EH (cell line): ENCODE measurements at places on chromosomes 1 and 21.
A peak's percentile ranks its signal among the peaks of the same experiment; 100 is the strongest.

GRCh38 chr1:78080767-78081166 is 35.0 kb downstream of the GIPC2 start:
- DNase-seq: no peak

DNA sequence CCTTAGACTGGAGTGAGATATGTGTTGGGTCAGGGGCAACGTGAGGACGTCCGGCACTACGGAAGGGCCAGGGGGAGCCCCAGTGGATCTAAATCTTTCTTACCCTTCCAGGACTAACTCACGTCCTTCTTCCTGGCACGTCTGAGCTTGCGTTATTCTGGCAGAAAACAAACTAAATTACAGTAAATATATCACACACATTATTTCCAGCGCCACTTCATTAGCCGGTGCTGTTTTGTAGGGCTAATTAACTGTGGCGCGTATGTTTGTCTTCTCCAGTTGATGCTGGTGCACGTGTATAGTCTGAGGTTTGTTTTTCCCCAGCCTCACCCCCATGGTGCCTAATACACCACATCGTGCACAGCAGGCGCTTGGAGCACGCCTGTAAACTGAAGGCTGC is 59.2 kb downstream of the TLR5 start:
- DNase-seq: no peak

GRCh38 chr1:11174261-11174942 is 14.8 kb upstream of the ANGPTL7 start:
- peak; percentile 80 for DNase-seq

- no peak for DNase-seq
Measured at GRCh38 chr1:23514111-23514679, 16.8 kb downstream of the E2F2 start.

GRCh38 chr1:198628067-198628455 is 10.8 kb upstream of the PTPRC start:
- no peak for DNase-seq

GRCh38 chr1:222543817-222544216 is 4.1 kb downstream of the HHIPL2 start:
- DNase-seq: no peak

GRCh38 chr21:27110956-27111355 is 144.1 kb upstream of the ADAMTS5 start:
- DNase-seq: no peak

GRCh38 chr1:101205457-101205856 is 31.4 kb upstream of the S1PR1 start:
- DNase-seq: no peak

- DNase-seq: peak; percentile 85
Measured at GRCh38 chr21:28632755-28633408, 359.8 kb downstream of the LTN1 start.

GRCh38 chr1:26833432-26834405 is 7.2 kb downstream of the ZDHHC18 start:
- DNase-seq: no peak

DNA sequence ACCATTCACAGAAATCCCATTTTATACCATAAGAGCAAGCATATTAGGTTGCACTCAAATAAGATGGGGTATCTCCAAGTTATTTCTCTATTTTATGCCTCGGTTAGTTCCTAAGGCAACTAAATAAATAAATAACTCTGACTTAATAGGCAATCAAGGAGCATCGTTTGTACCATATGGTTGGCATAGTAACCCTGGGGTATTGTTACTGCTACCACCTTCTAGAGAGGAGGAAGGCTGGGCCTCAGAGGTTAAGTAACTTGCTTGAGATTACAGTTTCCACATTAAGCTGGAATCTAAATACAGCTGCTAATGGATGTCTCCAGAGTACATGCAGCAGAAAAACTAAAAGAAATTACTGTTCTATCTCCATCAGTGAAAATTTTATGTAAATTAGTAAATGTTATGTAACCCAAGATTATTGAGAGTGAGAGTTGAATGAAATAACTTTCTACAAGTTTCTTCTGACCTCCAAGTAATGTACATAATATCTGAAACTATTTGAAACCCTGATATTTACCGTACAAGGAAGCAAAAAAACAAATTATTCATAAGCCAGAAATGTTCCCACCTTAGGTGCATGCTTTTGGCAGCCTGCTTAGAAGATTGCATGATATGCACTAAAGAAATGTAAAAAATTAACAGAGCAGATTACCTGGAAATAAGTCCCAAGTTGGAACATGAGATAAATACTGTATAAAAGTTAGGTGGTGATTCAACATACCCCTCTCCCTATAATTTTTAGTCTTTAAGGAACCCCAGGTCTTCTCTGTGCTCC is 127.0 kb downstream of the CRB1 start:
- DNase-seq: no peak

DNA sequence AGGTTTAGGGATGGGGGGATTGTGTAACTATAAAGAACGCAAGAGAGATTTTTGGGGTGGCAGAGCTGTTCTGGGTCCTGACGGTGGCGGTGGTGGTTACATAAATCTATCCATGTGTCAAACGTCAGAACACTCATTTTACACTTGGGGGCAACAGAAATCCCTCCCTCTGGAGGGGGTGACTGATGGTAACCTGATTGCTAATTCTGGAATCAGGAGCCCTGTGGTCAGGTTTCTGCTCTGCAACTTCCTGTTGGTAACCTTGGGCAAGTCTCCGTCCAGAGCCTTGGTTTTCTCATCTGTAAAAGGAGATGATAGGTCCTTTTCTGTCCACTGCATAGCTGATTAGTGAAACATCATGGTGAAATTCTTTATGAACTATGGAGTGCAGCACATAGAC is 40.9 kb downstream of the ALPL start:
- peak; percentile 68 for DNase-seq

- no peak for DNase-seq
Measured at GRCh38 chr1:210777914-210778313, 356.0 kb downstream of the KCNH1 start.

DNA sequence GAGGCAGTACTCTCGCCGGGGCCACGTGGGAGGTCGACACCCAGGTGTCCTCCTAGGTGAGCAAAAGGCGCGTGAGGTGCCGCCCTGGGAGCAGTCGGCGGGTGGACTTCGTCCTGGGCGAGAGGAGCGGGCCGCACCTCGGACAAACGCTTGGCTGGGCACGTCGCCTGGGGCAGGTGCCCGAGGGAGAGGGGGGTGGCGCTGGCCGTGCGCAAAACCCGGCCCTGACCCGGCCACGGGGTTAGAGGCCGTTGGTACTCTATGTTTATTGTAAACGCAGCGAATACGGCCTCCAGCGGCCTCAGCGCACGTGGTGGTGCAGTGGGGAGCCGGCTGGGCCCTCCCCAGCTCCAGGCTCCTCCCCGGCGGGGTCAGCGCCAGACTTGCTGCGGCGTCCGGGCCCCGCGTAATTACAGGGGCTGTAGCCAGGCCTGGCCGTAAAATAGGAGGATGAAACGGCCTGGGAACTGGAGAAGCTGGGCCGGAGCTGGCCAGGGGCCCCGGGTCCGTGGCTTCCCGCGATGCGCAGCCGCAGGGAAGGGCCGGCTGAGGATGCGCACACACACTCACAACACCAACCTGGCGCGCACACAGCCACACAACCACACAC is 1.6 kb upstream of the EFNA1 start:
- DNase-seq: peak; percentile 30

DNA sequence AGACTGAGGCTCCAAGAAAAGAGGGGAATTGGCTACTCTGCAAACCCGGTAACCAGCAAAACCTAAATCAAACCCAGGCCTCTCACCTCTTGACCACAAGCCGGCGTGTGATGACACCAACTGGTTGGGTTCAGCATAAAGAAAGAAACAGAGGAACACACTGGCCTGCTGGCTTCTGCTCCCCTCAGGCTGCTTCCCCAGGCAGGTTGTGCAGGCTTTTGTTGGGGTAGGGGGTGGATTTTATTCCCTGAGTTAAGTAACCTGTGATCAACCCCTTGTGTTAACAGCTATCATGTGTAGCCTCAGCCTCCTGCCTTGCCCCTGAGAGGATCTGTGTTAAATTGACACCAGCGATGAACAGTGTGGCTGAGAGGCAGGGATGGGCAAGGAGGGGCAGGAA is 111.6 kb upstream of the ZBTB40 start:
- DNase-seq: no peak

DNA sequence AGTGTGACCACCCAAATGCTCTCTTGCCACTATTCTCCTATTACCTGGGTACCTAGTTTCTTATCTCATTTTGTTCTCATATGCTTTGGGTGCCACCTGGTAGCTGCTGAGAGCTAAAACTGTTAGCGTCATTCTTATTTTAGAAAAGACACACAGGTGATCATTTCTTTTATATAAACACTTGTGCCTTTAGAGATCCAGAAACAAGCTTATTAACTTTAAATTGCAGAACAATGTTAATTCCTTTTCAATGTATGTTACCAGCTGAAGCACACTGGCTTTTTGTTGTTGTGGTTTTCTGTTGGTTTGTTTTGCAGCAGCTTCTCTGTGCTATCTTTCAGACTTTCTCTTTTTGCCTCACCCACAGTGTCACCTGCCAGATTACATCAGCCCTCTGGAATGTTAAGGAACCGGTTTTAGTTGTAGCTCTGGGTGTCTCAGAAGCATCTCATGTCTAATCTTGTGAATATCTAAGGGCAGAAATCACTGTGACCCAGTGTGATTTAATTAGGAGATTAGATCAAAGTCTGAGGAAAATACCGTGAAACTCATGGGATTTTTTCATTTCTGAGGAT is 43.4 kb upstream of the SLC19A2 start:
- DNase-seq: no peak

DNA sequence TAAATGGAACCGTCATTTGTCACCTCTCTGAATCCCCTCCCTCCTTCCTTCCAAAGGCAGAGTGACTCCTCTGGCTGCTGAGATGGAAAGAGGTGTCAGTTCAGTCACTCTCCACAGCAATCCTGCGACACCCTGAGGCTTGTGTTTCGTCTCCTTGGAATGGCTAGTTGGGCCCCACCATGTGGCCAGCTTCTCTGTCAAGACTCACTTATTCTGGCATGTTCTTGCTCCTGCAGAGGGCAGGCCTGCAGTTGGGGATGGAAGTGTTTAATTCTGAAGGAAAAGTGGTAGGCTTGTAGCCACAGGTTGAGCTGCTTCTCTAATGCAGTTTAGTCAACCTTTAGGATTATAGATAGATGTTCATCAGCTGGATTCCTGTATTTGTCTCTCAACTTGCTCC is 149.6 kb downstream of the LMO4 start:
- peak; percentile 7 for DNase-seq

- DNase-seq: no peak
Measured at GRCh38 chr1:8145545-8146202, 119.6 kb upstream of the ERRFI1 start.

GRCh38 chr1:16111771-16112595 is 38.5 kb upstream of the FAM131C start:
- peak; percentile 72 for DNase-seq

DNA sequence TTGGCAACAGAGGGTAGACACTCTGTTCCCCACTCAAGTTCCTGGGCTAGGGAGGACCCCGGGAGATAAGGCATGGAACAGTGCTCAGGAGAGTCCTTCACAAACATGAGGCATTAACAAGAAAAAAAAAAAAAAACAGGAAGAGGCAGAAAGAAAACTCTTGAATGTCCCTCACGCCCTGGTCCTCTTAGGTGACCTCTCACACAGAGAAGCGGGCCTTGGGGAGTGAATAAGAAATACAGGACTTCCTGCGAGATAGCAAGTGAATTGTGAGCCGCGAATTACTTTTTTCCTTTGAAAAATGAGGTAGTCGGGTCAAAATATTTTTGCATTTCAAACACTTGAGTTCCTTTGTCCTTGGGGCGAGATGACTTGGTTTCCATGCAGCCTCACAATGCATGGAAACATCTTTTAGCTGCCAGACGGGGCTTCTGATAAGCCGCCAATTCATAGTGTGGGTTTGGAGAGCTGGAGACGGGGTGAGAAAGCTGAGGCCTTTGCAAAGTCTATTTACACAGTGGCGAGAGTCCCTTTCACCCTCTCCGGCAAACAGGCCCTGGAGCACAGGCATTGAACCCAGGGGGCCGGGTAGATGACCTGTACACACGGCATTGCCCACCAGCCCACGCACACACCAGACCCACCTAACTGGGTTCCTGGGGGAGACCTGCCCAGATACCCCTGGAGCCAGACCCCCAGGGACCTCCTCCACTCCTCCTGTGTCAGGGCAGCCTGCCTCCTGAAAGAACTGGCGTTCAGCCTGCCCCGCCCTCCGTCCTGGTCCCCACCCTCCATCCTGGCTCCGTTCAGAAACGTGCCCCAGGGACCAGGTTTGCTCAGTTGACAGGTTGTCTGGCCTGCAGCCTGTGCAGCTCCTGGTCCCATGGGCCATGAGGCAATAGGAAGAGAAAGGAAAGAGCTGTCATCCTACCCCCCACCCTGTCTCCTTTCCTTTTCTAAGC is 192.3 kb downstream of the PRDM16 start:
- DNase-seq: no peak

DNA sequence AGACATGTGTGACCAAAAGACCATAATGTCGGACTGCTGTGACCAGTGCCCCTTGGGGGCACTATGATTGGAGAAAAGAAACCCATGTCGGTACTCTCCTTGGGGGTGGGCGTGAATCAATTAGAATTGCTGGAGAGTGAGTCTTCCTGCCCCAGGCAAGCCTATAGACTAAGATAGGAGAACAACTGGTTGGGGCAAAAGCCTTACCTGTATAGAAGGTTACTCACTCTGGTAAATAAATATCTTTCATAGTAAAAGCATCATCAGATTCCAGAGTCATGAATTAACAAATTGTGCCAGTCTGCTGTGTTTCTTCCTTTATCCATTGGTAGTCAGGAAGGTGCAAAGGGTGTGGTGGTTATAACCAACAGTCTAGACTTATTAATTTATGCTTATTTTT is 2.9 kb upstream of the PTGFRN start:
- no peak for DNase-seq
